Activated CD4-positive, alpha-beta memory T cell treated with anti-CD3 and anti-CD28 coated beads, Interleukin-2, amount 10 ng/mL, durations not matched to agents 7 days and 5 days (primary cell): ENCODE measurements at places on chromosomes 3 and 15. TPM values are rescaled to one million over a fixed set of nuclear protein-coding genes. Genes with fewer than 3 reads are reported as not detected.

CELSR3 gene
- 8.0 TPM for total RNA-seq

GABRB3 gene
- not detected for total RNA-seq

ALDH1A3 gene
- not detected for total RNA-seq

SLC51A gene
- total RNA-seq = not detected

DNA sequence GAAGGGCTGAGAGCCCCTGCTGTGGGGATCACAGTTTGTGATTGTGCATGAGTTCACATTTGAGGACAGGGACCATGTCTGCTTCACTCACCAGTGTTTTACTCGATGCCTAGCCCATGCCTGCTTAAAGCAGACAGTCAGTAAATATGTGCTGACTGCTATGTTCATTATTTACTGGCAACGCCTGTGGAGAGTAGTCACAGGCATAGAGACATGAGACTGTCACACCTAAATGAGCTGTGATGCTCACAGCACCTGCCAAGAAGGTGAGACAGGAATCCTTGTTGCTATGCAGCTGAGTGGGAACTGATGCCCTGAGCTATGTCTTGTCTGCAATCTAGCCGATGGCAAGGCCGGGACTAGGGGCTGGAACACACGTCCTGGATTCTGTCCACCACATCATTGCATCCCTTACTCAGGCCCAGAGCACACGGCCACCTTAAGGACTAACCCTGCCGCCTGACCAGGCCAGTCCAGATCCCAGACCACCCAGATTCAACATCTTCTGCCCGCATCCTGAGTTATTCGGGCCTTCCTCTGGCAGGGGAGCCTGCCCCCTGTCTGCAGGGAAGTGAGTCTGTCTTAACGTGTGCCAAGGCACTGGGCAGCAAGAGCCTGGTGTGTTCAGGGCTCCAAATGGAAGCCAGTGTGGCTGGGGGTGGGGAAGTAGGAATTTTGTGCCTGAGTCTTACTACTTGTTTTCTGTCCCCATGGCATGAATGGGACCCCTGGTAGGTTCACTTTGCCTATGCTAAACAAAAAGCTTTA, 44.8 kb downstream of the FGD5 start:
- DNase-seq = no peak
- no peaks in the 10 kb centered on the region for H3K4me1 ChIP-seq
- H3K27me3 ChIP-seq = peaks cover 9% of the 10 kb centered on the region
- H3K36me3 ChIP-seq = no peaks in the 10 kb centered on the region

DNA sequence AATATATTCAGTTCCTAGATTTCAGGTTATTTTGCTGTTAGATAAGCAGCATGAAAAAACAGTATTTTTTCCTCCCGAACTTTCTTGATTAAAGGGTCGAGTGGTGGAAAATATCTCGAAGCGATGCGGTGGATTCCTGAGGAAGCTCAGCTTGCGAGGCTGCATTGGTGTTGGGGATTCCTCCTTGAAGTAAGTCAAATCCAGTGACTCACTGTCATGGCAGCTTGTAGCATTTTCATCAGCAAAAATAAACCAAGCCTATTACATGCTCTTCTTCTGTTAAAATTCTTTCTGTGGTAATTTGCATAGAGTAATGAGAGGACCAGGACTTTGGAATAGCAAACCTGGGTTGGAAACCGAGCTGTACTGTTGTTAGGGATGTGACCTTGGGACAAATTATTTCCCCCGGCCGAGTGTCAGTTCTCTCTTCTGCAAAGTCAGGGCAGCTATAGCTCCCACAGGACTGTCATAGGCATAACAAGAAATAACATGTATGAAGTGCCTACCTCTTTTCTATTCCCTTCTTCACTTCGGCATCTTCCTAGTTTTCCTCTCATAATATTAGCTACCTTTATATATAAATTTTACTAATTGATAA, 75.6 kb downstream of the UBP1 start:
- H3K27me3 ChIP-seq = peaks cover 18% of the 10 kb centered on the region
- H3K4me1 ChIP-seq = no peaks in the 10 kb centered on the region
- no peak for DNase-seq
- no peak overlapping the region for H3K4me3 ChIP-seq
- H3K36me3 ChIP-seq = no peaks in the 10 kb centered on the region

DNA sequence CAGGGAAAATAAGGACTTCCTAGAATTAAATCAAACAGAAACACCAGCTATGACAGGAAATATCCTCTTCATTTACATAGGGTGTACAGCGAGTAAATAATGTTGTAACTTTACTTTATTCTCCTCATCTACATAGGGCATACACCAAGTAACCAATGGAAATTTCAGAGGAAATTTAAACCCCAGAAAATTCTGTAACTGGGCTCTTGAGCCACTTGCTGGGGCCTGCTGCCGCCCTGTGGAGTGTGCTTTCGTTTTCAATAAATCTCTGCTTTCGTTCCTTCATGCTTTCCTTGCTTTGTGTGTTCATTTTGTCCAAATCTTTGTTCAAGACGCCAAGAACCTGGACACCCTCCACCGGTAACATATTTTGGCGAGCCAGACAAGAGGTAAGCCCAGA, 990.4 kb upstream of the CADM2 start:
- no peak overlapping the region for H3K27ac ChIP-seq
- H3K4me3 ChIP-seq = no peak overlapping the region
- no peak for DNase-seq

- no peak overlapping the region for H3K4me3 ChIP-seq
- no peaks in the 10 kb centered on the region for H3K36me3 ChIP-seq
- H3K27me3 ChIP-seq = peaks cover 25% of the 10 kb centered on the region
- peaks cover 14% of the 10 kb centered on the region for H3K4me1 ChIP-seq
- H3K27ac ChIP-seq = no peak overlapping the region
- peak; percentile 74 for DNase-seq
Observed at GRCh38 chr15:59528961-59529402, 82.6 kb upstream of the GCNT3 start.

DNA sequence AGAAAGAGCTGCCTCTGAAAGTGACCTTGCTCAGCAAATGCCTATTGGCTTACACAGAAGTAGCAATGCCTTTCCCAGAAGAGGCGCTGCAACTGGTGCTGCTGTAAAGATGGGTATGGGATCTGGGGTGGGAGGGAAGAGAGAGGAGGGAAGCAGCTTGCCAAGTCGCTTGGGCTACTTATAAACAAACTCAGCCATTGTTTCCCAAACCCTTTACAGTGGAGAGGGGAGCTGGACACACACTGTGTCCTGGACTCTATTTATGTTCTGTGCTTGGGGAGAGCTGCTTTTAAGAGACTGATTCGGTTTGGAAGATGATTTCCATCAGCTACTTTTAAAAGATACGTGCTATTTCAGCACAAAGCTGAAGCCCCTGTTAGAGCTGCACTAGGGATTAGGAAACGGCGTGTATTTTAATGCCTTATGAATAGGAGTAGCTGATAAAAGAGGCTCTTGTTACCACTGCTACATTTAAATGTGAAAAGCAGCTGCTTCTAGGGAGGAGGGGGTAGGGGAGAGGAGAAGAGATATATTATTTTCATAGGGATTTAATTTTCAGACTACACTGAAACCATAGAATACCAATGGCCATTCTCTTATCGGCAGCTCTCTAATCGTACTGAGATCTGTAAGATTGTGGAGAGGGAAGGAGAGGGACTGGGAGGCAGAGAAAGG, 440.6 kb downstream of the MCTP2 start:
- no peaks in the 10 kb centered on the region for H3K36me3 ChIP-seq
- no peak overlapping the region for H3K27ac ChIP-seq
- H3K27me3 ChIP-seq = peaks cover 10% of the 10 kb centered on the region
- no peaks in the 10 kb centered on the region for H3K4me1 ChIP-seq

- no peaks in the 10 kb centered on the region for H3K4me1 ChIP-seq
- H3K36me3 ChIP-seq = peaks cover 8% of the 10 kb centered on the region
- no peaks in the 10 kb centered on the region for H3K27me3 ChIP-seq
- H3K4me3 ChIP-seq = no peak overlapping the region
- H3K27ac ChIP-seq = no peak overlapping the region
- no peak for DNase-seq
Observed at GRCh38 chr3:143559296-143559695, 289.0 kb downstream of the SLC9A9 start.

DNA sequence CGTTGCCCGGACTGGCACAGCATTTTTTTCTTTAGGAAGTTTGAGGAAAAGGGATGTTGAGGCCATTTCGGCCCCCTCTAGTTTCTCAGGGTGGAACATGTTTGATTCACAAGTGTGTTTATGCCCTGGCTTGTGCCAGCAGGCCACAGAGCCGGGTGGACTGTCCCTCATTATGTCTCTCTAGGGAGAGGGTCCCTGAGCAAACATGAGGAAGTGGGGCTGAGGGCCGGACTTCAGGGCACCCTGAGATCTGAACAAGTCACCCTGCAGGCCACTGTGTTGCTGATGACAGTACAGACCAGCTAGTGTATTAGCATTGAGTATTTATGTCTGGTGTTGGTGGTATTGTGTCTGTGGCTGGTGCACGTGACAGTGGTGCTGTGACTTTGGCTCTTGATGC, 34.9 kb downstream of the RNU5B-1 start:
- H3K27me3 ChIP-seq = peaks cover 7% of the 10 kb centered on the region
- peaks cover 4% of the 10 kb centered on the region for H3K4me1 ChIP-seq

DNA sequence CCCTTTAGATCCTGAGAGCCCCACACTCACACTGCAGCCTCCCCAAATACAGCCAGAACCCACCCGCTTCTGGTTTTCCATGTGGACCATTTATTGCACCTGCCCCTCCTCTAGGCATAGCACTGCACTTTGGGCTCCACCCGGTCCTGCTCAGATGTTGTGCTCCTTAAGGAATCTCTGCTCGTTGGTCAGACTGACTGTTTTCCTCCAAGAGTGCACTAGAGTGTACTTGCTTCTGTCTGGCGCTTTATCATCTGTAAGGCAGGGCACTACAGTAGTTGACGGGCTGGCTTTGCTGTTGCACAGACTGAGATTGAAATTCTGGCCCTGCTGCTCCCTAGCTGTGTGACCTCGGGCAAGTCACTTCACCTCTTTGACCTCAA, 124.1 kb downstream of the CACNA1D start:
- H3K36me3 ChIP-seq = no peaks in the 10 kb centered on the region
- H3K4me3 ChIP-seq = no peak overlapping the region
- DNase-seq = no peak
- no peaks in the 10 kb centered on the region for H3K4me1 ChIP-seq
- H3K27ac ChIP-seq = no peak overlapping the region

GRCh38 chr3:14886101-14886500, 61.3 kb upstream of the NR2C2 start:
- no peak overlapping the region for H3K4me3 ChIP-seq
- H3K27me3 ChIP-seq = peaks cover 31% of the 10 kb centered on the region
- H3K36me3 ChIP-seq = no peaks in the 10 kb centered on the region
- peaks cover 67% of the 10 kb centered on the region for H3K4me1 ChIP-seq
- no peak overlapping the region for H3K27ac ChIP-seq

DUOXA1 gene
- not detected for total RNA-seq

GRK7 gene
- total RNA-seq = not detected

GRCh38 chr3:180870008-180870699, 42.3 kb upstream of the FXR1 start:
- H3K4me3 ChIP-seq = no peak overlapping the region
- H3K36me3 ChIP-seq = no peaks in the 10 kb centered on the region
- H3K27me3 ChIP-seq = peaks cover 16% of the 10 kb centered on the region
- no peak for DNase-seq

DNA sequence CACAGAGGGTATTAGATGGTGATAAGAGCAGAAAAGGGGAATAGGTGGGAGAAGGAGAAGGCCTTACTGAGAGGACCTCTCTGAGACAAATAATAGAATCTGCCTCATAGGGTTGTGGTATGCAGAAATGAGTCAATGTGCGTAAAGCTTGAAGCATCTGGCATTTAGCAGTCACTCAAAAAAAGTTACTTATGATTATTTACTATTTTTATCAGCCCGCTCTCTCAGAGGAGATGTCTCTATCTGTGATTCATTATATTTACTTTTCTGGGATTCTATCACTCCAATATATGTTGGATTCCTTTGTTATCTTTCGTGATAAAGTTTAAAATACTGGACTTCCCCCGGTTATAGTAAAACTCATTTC, 4.6 kb upstream of the TM4SF1 start:
- peaks cover 4% of the 10 kb centered on the region for H3K27me3 ChIP-seq
- no peaks in the 10 kb centered on the region for H3K4me1 ChIP-seq
- H3K4me3 ChIP-seq = no peak overlapping the region
- no peak overlapping the region for H3K27ac ChIP-seq
- no peak for DNase-seq

FBXW12 gene
- not detected for total RNA-seq

RAD18 gene
- 28.0 TPM for total RNA-seq

DNA sequence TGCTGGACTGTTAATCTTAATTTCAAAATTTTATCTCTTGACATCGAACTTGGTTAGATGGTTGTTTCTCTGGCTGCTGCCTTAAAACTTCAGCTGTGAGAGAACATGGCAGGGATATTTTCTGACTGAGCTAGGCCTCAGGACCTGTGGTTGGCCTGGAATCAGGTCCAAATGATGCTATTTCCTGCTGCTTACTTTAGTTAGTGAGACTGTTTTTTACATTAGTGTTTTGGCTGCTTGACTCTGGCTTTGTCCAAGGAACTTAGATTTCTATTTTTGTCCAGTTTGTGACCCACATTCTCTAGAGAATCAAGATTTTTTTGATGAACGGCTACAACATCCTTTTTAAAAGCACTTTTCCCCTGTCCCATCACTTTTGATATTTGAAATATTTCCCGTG, 497.9 kb upstream of the SGO1 start:
- H3K36me3 ChIP-seq = no peaks in the 10 kb centered on the region
- H3K4me3 ChIP-seq = no peak overlapping the region
- no peak for DNase-seq
- H3K4me1 ChIP-seq = no peaks in the 10 kb centered on the region

DNA sequence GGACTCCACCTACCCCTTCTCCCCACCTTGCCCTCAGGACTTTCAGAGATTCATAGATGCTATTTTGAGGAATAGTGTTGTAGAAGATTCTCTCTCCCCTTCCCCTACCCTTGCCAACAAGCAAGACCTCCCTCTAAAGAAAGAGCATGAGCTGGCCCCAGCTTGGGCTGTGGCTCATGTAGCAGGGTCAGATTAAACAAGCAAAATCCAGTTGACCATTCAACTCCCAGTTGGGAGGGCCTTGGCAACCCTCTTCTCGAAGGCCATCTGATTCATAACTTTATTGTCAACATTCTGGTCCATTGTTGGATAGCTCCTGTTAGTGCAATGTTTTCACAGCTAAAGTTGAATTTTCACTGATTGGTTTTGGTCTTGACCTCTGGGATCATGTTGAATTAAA, 41.1 kb downstream of the TNFAIP8L3 start:
- peaks cover 20% of the 10 kb centered on the region for H3K27me3 ChIP-seq
- no peaks in the 10 kb centered on the region for H3K36me3 ChIP-seq

DNA sequence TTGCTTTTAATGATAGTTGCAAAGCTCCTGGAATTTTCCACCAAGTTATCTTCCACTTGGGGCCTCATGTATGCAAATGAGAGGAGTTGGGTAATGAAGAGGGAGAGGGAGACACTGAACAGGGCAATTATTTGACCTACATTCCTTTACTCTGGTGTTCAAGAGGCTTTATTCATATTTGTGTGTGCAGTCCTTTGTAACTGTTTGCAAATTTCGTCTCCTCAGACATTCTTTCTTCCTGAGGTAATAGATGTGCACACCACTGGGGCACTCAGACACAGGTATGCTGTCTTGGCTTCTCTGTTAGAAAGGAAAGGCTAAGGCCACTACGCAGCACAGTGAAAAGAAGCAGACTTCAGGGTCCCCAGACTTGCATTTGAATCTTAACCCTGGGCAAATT, 189.7 kb upstream of the IL12A start:
- DNase-seq = no peak
- H3K27me3 ChIP-seq = peaks cover 18% of the 10 kb centered on the region
- no peak overlapping the region for H3K4me3 ChIP-seq
- no peaks in the 10 kb centered on the region for H3K36me3 ChIP-seq
- no peak overlapping the region for H3K27ac ChIP-seq
